ENCODE measurements at places on chromosomes 12 and 14. TPM values are rescaled to one million over a fixed set of nuclear protein-coding genes. Genes with fewer than 3 reads are reported as not detected.
A peak's percentile ranks its signal among the peaks of the same experiment; 100 is the strongest.

DNA sequence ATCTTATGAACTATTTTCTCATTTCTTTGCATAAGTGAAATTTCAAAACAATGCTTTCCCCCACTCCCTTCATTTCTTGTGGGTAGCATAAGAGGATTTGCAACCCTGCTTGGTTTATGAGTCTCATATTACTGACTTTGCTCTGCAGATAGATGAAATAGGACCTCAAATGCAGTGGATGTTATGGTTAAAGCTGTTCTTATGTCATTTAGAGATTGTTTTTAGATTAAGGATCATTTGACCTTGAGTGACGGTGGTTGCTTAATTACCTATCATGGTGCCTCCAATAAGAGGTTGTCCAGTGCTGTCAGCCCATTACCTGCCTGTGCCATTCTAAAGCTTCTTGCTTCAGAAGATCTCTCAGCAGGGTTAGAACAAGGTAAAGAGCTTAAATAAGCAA lies 351.4 kb upstream of the ATP2B1 start:
- DNase-seq, result no peak

DNA sequence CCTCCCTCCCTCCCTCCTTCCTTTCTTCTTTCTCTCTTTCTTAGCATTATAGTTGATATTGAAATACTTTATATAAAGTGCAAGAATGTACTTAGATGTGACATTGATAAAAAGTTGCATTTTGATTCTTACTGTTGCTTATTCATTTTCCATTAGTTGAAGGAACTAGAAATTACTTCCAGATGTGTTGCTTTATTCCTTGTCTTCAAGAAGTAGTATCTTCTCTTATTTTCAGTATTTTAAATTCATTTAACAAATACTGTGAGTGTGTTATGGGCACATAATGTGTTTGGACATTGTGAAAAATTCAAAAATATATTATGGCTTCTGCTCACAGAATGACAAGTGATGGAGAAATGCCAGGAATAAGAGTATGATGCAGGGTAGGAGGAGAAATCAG lies 45.6 kb downstream of the TRMT5 start:
- no peak for DNase-seq

DNA sequence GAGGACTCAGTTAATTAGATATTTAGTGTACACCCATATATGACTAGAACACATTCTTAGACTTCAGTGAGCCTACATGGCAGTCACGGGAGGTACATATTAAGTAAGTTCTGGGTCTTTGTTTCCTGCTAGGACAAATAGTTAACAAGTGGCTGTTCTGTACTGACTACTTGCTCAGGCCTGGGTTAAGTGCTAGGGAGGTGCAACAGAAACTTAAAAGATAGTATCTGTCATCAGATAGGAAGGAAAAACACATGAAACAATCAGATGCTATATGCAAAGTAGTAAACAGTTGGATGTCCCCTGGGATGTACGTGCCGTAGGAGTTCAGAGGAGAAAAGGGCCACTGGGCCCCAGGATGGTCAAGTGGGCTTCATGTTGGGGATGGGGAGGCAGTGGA lies 59.5 kb downstream of the SLC4A8 start:
- no peak for DNase-seq

DNA sequence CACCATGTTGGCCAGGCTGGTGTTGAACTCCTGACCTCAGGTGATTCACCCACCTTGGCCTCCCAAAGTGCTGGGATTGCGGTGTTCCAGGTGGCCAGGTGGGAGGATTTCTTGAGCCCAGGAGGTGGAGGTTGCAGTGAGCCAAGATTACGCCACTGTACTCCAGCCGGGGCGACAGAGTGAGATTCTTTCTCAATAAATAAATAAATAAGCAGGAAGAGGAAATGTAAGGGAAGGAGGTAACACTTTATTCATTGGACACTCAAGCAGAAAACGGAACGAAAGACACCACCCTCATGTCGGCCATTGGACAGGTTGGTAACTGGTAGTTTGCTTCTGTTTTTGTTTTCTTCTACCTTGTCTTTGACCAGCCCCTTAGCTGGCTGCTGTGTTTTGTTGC lies 13.0 kb upstream of the NFATC4 start:
- no peak for DNase-seq

GRCh38 chr12:3600039-3600720 lies 109.2 kb downstream of the PRMT8 start:
- no peak for DNase-seq

DNA sequence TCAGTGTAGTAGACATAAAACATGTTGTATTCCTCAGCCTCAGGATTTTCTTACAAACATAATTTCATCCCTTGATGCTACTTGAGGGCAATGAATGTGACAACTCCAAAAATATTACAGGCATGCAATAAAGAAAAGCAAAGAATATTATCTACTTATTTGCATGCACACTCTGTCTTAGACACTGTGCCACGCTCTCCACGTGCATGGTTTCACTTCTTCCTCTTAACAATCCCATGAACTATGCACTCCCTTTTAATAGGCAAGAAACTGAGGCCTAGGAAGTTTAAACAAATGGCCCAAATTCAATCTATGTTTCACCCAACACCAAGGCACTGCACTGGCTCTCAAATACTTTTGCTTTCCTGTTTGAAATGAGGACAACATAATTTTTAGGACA lies 1.8 kb upstream of the PAH start:
- DNase-seq, result no peak

DNA sequence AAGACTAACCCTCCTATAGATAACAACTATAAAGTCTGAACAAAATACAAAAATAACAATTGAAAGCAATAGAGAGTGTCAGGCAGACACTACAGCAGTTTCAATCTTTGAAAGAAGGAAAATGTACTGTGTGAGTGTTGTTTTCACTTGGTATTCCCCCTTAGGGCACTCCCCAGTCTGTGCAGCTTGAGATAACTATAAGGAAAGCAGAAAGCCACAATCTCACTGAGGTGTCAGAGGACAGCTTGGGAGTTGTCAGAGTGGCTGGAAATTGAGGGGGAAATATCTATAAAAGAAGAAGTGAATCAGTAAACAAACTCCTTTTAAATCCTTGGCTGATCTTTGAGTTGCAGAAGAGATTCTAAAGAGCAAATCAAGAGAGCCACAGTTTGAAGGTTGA lies 364.8 kb downstream of the NELL2 start:
- DNase-seq, result no peak

- DNase-seq, result no peak
These were observed 9.8 kb downstream of the NPC2 start for GRCh38 chr14:74483321-74483720.

- no peak for DNase-seq
These were observed 572 bp upstream of the RASSF8 start for GRCh38 chr12:25957793-25958427.

DNA sequence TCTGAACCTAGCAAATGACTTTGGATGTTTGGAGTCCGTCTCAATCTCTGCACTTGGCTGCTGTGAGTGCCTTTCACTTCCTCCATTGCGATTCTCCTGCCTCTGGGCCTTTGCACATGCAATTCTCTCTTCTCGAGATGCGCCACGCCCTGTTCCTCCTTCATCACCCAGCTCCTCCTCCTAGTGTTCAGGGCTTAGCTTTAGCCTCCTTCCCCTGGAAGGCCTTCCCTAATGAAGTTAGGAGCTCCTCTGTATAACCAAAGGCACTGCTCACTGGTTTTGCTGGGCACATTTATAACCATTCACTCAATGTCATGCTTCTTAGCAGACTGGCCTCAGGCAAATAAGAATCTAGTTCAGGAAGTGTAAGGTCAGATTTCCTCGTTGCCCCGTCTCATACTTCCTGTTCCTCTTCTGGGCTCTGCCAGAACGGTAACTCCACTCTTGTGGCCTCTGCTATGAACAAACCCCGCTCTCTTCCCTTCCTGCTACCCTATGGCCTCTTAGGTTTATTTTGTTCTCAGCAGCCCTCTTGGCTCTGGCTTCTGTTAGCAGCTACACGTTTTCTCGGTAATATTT lies 171.4 kb downstream of the CRADD start:
- DNase-seq, result peak; percentile 8

- no peak for DNase-seq
These were observed 513.4 kb upstream of the FLRT2 start for GRCh38 chr14:85016496-85016895.

DNA sequence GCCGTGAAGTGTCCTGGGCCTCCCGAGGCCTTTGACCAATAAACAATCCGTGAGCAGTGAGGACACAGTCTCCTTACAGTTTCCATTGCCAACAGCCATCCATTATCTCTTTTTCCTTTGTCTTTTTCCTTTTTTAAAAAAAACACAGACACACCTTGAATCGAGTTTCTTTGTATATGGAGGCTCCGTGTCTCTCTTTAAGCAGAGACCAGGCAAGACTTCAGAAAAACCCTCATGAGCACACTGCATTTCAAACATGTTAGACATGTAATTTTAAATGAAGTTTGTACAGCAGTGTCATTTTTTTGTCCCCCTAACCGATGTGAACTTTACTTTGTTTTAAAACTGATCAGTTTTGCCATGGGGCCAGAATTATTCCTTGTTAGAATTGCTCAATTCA lies 111.1 kb downstream of the SPTSSA start:
- no peak for DNase-seq

- no peak for DNase-seq
These were observed 810 bp upstream of the TMBIM4 start for GRCh38 chr12:66170606-66171005.

DNA sequence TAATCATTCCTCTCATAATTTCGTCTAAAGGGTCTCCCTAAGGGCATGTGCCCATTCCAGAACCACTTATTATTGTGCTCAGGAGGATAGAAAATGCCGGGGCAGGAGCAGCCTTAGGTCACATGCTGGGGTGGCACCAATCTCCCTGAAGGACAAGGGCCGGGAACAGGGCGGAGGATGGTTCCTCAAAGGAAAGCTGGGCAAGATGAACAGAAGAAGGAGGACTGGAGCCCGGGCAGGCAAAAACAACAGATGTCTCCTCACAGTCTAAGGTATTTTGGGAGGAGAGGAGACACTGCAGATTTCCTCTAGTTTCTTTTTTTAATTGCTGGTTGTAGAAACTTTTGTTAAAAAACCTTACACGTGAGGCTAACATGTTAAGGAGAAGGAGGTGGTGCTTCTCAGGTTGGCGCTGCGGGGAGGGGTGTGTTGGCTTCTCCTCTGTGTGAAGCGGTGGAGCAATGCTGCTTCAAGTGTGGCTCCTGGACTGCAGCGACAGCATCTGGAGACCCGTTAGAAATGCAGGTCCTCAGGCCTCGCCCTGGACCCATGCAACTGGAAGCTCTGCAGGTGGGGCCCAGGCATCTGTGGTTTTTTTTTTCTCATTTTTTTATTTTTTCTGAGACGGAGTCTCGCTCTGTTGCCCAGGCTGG lies 164.8 kb downstream of the AACS start:
- DNase-seq, result no peak

- DNase-seq, result no peak
These were observed 177.0 kb upstream of the VASH1 start for GRCh38 chr14:76584271-76584702.

DNA sequence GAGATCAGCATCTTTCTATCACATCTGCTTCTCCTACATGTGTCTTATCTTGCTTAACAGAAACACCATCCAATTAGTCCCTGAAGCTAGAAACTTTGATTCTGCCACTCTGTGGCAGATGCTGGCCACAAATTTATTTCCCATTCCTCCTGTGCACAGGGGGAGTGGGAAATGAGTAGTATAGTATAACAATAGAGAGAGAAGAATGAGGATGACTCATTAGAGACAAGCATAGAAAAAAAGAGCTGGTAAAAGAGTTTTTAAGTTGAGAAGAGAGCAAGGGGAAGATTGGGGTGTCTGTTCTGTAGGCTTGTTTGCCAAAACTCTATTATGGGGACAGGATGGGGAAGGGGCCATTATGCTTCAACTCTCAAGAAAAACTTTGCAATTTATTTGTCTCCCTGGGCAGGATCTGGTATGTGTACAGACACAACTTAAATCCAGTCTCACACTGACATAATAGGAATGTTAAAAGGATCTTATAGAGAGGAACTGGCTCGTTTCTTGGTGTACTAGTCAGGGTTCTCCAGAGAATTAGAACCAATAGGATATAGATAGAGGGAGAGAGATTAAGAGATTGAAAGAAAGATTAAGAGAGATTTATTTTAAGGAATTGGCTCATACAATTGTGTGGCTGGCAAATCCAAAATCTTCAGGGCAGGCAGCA lies 142.6 kb upstream of the CPSF6 start:
- DNase-seq, result no peak

DNA sequence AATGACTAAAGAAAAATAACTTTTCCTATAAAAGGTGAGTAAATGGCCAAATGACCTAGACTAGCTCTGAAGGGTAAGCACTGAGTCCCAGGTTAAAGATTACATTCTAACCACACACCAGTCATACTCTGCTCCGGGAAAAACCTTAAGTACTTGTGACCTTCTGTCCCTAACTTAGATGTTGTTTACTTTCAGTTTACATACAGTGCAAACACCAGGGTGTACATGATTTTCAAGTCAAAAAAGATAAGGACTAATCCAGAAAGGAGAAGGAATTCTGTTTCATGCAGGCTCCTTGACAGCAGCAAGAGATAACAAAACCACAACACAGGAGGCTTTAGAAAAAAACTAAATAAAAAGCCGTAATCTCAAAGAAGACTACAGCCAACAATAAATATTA lies 174.2 kb downstream of the PPM1H start:
- no peak for DNase-seq

- no peak for DNase-seq
These were observed 125.0 kb downstream of the CACNA1C start for GRCh38 chr12:2177751-2178150.

GRCh38 chr12:68890701-68891113 lies 42.3 kb downstream of the CPM start:
- no peak for DNase-seq

DNA sequence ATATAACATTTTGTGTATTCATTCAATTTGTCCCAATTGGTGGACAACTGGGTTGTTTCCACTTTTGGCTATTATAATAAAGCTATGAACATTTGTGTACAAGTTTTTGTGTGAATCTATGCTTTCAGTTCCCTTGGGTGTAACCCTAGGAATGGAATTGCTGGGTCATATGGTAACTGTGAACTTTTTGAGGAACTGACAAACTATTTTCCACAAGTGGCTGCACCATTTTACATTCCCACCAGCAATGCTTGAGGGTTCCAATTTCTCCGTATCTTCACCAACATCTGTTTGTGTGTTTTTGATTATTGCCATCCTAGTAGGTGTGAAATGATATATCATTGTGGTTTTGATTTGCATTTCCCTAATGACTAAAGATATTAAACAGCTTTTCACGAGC lies 13.0 kb downstream of the LPCAT3 start:
- DNase-seq, result no peak

- no peak for DNase-seq
These were observed 24.8 kb downstream of the PLEK2 start for GRCh38 chr14:67387195-67387594.

ZNF641 gene
- 41.2 TPM for total RNA-seq

ALX1 gene
- total RNA-seq, result not detected

SLC8A3 gene
- total RNA-seq, result not detected

TAS2R19 gene
- 3.1 TPM for total RNA-seq

KRT72 gene
- 7.7 TPM for total RNA-seq

IL22 gene
- not detected for total RNA-seq

TMEM233 gene
- total RNA-seq, result not detected

MUCL1 gene
- total RNA-seq, result not detected

NANOG gene
- total RNA-seq, result not detected

SYT1 gene
- not detected for total RNA-seq

RASAL1 gene
- 0.58 TPM for total RNA-seq

TTC9 gene
- total RNA-seq, result 25.5 TPM

CLEC9A gene
- not detected for total RNA-seq

MTRFR gene
- total RNA-seq, result 48.8 TPM

PPP4R4 gene
- total RNA-seq, result 6.3 TPM
